ENCODE measurements at places on chromosomes 7 and 10.

GRCh38 chr7:4722960-4723630 lies 41.0 kb downstream of the FOXK1 start:
- DNase-seq, result no peak

DNA sequence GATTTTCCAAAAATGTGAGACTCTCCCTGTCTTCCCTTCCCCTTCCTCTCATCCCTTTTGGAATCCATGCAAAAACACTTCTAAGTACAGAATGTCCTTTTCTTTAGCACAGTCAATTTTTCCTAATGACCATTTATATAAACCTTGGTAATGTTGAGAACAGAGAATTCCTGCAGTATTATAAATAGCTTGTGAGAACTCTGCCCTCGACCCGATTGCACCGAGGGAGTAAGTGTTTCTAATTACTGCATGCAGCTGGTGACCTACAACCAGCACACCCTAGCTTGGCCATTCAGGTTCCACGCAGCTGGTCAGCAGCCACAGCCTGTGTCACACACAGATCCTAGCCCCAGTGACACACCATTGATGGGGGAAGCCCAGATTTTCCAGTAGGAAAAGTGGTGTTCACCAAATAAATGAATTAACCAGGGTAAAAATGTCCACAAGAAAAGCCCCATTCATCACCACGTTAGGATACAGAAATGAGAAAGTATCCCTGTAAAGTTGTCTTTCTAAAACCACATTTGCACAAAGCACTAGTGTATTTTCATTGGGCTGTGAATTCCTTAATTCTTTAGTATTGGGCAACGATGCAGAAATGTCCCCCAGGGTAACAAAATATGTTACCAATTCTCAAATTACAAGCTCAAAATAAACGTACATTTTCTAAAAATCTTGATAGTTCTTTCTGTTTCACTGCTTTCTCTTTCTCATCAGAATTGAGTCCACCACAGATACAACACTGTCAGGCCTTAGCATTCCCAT lies 499.0 kb upstream of the KLF6 start:
- DNase-seq, result no peak

DNA sequence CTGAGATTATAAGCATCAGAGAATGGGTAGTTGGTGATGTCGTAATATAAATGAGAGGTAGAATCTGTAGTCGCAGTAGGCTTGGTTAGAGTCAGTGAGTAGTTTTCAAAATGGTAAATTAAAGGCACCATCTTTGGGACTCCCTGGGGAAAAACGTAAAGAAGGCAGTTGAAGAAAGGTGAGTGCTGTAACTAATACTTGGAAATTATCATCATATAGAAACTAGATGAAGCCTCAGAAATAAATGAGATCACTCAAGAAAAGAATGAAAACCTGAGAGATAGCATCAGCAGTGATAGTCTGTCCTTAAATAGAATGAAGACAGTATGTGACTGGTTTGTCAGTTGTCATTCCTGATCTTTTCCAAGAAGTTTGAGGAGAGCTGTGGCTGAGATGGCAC lies 23.8 kb downstream of the PALS2 start:
- no peak for DNase-seq

GRCh38 chr7:102024769-102025391 lies 207.5 kb downstream of the CUX1 start:
- no peak for DNase-seq

GRCh38 chr7:132500727-132501440 lies 75.4 kb downstream of the PLXNA4 start:
- DNase-seq, result no peak

DNA sequence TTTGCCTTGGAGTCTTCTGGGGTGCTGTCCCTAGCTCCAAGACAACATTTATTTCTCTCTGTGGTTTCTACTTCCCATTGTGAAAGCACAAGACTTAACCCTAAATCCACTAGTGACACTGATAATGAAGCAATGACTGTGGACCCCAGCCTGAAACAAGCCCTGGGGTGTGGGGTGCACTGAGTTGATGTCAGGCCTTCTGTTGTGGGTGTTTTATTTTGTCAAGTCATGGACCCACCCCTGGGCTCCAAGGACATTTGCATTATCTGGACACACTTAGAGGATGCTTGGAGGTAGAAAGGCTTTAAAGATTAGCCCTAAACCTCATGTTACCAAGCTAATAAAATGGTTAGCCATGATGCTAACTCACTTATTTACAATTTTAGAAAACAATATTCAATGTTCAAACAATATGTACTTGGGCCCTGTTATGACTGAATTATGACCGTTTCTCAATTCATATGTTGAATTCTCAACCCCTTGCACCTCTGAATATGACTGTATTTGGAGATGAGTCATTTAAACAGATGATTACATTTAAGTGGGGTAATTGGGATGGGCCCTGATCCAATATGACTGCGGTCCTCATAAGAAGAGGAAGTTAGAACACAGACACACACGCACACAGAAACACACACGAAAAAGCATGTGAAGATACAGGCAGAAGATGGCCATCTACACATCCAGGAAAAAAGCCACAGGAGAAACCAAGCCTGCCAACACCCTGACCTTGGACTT lies 137.2 kb upstream of the IGFBP3 start:
- no peak for DNase-seq

DNA sequence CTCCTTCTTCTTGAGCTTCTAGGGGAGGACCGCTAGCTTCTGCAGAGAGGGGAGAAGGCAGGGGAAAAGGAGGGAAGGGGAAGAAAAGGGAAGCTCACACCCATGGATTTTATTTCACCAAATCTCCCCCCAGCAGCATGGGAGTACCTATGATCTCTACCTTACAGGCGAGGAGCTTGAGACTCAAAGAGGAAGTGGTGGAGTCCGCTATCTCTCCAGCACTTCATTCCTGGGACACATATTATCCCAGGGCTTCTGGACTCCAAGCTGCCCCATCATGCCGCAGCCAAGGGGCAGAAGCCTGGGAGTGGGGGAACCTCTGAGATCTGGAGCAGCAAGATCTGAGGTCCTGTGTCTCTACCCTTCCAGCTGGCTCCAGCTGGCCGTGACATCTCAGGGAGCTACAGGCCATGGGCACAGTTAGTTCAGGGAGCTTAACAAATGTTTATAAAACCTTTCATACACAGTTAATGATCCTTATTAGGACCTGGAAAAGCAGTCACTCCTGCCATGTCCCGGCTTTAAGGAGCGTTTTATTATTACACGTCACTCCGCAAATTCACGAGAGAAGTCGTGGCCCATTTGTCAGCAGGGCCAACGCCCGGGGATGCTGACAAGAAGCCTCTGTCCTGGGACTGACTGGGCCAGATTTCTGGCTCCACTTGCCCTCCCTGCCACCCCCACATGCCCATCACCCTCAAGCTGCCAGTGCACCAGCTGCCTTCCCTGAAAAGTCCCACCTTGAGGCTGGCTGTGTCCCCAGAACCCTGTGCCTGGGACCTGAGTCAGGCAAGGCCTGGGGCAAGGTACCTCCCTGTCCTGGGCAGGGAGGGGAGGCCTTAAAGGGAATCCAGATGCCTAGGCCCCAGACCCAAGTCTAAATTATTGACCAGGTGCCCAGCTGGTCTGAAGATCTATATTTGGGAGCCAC lies 132.1 kb upstream of the ZMIZ1 start:
- DNase-seq, result no peak

DNA sequence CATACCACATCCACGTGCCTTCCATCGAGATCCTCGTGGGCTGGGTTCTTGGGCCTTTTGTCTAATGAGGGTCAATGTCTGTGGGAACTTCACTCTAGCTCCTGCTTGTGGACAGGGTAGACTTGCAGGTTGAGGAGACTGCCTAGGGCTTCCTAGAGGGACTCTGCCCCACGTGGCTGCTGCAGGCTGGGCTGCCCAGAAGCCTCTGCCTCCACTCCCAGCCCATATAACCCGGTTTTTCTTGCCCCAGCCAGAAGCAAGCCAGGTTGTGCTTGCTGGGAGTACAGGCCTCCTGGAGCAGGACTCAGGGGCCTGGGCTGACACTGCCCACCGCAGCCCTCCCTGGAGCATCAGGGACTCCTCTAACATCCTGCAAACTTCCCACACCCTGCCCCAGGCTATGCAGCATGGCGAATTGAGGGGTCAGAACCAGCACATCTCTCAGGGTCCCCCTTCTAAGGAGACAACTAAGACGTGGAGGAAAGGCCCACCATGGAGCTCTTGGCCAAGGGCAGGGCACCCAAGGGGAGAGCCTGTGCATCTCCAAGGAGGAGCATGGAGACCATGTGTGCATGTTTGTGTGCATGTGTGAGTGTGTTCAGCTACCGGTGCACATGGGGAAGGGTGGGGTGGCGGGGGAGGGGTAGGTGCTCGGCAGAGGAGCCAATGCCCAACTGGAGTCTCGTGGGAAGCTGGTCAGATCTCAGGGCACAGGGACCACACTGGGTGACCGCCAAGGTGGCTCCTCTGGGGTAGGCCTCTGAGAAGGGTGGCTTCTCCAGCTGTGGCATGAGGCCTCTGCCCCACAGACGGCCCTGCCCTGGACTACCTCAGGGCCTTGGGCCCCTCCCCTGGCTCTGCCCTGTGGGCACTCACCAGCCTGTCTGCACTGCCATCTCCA lies 62.6 kb downstream of the RASGEF1A start:
- DNase-seq, result peak; percentile 0

GRCh38 chr7:150852371-150852905 lies at the start of gene AOC1:
AOC1 (plus strand) TSS chr7:150852517; CDS start chr7:150856471, 3,954 bp downstream.
- no peak for DNase-seq

- DNase-seq, result no peak
These were observed 139.6 kb downstream of the WDR37 start for GRCh38 chr10:1195828-1196227.

DNA sequence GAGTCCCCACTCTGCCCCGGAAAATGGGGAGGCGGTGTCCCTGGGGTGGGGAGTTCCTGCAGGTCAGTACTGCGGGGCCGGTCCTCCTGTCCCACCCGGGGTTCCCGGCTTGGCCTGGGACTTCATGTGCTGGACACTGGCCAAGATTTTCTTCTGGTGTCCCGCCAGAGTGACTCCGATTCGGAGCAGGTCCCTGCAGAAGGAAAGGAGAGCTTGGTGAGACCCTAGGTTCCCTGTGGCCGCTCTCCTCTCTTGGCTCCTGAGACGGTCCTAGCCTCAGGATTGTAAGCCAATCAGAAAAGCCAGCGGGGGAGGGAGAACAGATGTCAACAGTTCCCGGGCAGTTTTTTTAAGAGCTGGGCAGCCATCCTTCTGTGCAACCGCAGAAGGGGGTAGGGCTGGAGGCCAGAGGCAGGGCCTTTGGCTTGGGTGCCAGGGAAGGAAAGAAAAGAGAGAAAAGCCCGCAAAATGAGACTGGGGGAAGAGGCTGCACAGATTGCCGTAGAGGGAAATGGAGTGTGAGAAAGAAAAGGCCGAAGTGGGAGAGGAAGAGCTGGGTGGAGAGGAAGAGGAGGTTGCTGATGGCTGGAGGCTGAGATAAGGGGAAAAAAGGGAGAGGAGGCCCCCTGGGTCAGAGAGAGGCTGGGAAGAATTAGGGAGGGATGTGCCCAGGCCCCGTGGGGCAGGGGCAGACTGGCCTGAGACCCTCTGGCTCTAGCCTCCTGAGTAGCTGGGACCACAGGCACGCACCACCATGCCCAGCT lies 23.7 kb downstream of the EPHB4 start:
- DNase-seq, result no peak

DNA sequence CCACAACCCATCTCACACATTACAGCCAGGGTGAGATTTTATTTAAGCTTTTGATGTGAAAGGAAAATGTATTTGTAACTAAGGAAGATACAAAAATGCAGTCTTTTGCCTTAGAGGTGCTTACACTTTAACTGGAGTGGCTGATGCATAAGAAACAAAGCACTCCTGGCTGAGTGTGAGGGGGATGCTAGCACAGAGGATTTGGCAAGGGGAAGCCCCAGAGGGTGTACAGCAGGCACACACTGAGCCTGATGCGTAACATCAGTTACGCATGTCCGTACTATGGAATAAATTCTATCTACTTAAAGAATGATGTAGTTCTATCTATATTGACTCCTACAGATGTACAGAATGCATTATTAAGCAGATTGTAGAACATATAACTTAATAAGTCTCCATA lies 17.8 kb downstream of the GIMAP8 start:
- DNase-seq, result no peak

GRCh38 chr10:132848291-132848701 lies 62.3 kb upstream of the NKX6-2 start:
- DNase-seq, result peak; percentile 5

GRCh38 chr10:14583252-14583651 lies 191.4 kb downstream of the FAM107B start:
- DNase-seq, result peak; percentile 67

- DNase-seq, result no peak
These were observed 201.6 kb downstream of the SORCS3 start for GRCh38 chr10:104842704-104843103.

DNA sequence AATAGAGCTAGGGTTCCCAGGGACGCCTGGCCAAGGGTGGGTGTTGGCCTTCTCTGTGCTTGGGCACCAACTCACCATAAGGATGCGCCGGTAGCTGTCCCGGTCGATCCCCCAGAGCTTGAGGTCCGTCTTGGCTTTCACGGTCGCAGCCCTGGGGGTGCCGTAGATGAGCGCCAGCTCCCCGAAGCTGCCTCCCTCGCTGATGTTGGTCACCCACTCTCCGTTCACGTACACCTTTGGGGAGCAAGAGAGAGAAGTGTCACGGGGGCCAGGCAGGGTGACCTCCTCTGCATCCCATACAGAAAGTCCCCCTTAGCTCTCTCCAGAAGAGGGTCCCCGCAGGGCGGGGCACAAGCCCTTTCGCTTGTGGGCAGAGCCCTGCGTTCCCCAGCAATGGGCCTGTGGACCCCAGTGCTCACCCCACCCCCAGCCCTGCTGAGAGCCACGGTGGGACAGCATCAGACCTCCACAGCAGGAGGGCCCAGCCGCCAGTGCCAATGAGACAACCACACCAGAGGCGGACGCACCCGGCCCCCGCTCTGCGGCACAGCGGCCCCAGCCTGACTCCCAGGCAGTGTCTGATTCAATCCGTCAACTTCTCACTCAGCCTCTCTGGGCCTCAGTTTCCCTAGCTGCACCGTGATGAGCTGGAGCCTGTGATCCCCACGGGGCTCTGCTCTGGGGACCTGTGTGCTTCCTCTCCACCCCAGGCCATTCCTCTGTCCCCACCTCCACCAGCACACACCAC lies 76.6 kb upstream of the PDGFA start:
- DNase-seq, result no peak

DNA sequence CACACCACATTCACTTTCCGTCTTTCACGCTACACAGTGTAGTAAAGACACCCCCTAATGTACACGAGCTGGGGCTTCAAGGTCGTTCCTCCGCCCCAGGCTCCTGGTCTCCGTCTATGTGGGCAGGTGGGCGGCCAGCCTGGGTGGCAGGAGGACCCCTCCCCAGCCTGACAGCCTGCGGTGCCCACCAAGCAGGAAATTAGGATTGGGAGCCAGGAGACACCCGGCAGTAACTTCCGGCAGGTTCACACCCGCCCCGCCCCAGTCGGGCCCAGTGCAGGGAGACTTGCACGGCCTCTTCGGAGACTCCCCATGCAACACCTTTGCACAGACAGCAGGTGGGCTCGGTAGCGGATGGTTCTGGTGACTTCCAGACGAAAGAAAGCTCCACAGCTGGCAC lies 27.7 kb upstream of the ADGRA1 start:
- no peak for DNase-seq

GRCh38 chr7:2374830-2375728 lies 20.5 kb downstream of the EIF3B start:
- DNase-seq, result no peak

- DNase-seq, result no peak
These were observed 81.2 kb upstream of the PPIF start for GRCh38 chr10:79266084-79266483.

GRCh38 chr10:84727398-84727797 lies 399.0 kb downstream of the CCSER2 start:
- no peak for DNase-seq

Data from activated CD4-positive, alpha-beta T cell treated with anti-CD3 and anti-CD28 coated beads for 1 hour (primary cell).